Esophagus squamous epithelium (tissue), 5 donors: ENCODE measurements at places on chromosomes 7 and 10.

- peaks cover 24% of the 10 kb centered on the region for H3K4me1 ChIP-seq
- no peak for DNase-seq
- no peak overlapping the region for H3K27ac ChIP-seq
- H3K4me3 ChIP-seq, result no peak overlapping the region
- H3K27me3 ChIP-seq, result no peaks in the 10 kb centered on the region
Observed at GRCh38 chr7:105178177-105178576, 164.2 kb downstream of the KMT2E start.

DNA sequence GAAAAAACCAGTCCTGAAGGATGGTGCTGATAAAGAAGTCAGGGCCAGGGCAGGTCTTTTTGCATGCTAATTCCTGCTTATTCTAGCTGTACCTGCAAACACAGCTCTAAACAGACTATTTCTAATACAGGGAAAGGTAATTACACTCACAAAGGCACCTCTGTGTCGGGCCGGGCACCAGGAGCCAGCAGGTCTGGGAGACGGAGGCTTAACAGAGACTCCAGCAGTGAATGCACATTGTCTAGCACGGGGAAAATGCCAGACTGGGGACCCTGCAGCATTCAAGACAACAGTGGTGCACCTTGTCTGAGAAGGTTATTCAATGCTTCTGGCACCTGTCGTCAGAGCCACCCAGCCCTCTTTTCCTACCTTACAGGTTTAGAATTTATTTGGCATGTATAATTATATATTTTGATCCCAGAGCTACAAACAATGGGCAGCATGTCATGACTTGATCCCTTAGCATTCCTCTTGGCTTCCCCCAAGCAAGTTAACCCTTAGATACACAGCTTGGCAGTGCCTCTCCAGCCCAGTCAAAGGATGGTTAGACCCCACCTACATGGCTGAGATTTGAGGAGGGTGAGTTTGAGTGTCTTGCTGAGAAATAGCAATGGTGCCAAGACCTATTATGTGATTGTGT lies 185.2 kb downstream of the SLC25A13 start:
- H3K36me3 ChIP-seq, result no peaks in the 10 kb centered on the region
- no peak overlapping the region for H3K4me3 ChIP-seq
- no peak for DNase-seq

DNA sequence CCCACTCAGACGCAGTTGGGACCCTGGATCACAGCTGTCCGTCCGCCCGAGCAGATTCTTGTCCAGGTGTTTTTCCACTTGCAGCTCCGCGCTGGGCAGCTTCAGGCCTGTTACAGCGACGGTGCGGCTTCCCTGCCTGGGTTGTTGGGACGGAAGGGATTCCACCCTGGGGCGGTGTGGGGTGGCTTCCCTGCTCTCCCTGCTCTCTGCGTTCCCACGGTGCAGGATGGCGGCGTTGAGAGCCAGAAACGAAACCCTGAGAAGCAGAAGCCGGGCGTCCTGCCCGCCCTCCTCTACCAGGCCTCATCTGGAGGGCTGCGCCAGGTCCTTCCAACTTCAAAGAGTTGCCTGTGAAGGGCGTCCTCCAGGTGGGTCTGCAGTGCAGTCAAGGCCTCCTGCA lies 194.4 kb downstream of the ADARB2 start:
- no peaks in the 10 kb centered on the region for H3K27me3 ChIP-seq
- H3K27ac ChIP-seq, result no peak overlapping the region
- no peaks in the 10 kb centered on the region for H3K36me3 ChIP-seq
- no peak for DNase-seq
- H3K4me3 ChIP-seq, result no peak overlapping the region
- no peaks in the 10 kb centered on the region for H3K4me1 ChIP-seq

DNA sequence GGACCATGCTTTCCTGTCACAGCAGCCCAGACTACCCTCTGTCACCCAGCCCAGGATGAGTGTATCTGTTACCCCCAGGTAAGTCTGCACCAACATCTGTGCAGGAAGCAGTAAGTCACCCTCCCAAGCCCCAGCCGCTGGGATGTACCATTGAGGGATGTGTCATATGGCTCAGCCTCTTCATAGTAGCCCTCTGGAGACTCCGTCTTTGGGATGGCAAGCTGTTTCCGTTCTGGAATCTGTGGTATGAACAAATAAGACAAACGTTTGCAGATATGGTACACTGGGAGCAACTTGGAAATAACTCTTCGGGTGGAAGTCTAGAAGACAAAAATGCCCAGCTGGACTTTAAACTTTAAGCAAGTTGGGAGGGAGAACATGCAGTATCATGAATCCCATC lies 81.3 kb downstream of the AFAP1L2 start:
- DNase-seq, result no peak
- no peak overlapping the region for H3K4me3 ChIP-seq
- no peaks in the 10 kb centered on the region for H3K36me3 ChIP-seq
- no peaks in the 10 kb centered on the region for H3K27me3 ChIP-seq
- no peak overlapping the region for H3K27ac ChIP-seq

DNA sequence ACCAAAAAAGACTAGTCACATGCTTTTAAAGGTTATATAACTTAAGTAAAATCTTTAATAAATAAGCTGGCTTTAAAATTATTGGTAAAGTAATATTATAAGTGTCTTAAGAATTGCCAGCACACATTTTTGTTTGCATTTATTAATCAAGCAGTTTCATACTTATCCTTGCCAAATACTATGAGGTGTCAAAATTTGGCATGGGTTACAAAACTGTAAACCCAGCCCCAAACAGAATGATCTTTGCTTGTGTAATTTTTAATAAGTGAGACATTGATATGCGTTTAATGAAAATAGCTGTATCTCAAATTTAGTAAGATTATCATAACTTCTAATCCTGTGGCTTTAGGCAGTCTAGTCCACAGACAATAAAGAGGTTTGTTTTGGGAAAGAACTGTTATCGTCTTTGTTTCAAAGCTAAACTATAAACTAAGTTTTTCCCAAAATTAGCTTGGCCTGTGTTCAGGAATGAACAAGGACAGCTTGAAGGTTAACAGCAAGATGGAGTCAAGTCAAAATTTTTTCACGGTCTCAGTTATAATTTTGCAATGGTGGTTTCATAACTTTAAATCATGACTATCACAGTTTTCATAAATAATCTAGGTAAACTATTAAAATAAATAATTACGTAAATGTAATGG lies 72.8 kb downstream of the ST8SIA6 start:
- H3K4me3 ChIP-seq, result no peak overlapping the region
- DNase-seq, result no peak
- no peaks in the 10 kb centered on the region for H3K4me1 ChIP-seq
- no peaks in the 10 kb centered on the region for H3K27me3 ChIP-seq
